ENCODE measurements at places on chromosomes 13 and 19.

DNA sequence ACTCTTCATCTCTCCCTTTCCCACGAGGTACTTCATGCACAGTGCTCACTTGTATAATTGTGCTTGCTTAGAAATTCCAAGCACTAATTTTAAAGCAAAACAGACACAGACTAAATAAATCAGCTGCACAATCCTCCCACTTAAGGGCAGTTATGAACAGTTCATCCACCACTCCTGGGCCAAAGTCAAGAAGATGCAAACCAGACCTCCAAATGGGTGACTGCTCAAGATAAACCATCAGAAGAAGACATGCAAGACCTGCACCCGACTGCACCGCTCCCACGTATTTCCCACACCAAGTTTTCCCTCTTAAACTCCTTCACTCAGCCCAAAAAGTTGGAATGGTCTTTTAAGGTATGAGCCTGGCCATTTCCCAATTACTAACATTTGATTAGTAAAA is 19.9 kb downstream of the ZNF235 start:
- DNase-seq, result no peak

GRCh38 chr13:55155046-55155445 is 1985.7 kb upstream of the PRR20A start:
- DNase-seq, result no peak

GRCh38 chr13:73521985-73522524 is 463.2 kb downstream of the KLF5 start:
- DNase-seq, result no peak

DNA sequence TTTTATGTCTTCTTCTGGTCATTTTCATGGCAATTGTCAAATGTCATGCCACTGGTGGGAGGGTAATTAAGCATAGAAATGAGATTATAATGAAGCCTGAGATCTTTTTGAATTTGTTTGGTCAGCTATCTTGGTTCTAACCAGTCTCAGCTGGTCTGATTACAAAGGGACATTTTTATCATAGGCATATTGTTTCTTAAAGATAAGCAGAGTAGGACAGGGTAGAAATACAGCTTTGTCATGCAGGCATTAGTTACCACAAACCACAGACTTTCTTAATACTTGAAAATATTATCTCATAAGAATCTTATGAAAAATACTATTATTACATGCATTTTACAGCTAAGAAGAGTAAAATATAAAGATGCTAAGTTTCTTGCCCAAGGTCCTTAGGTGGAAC is 1761.5 kb downstream of the PCDH9 start:
- no peak for DNase-seq

GRCh38 chr19:13396250-13397080 is 109.8 kb downstream of the CACNA1A start:
- no peak for DNase-seq

- no peak for DNase-seq
These were observed 4.2 kb upstream of the CERS4 start for GRCh38 chr19:8204961-8205360.

GRCh38 chr13:26599403-26599802 is 41.9 kb downstream of the WASF3 start:
- DNase-seq, result no peak

- no peak for DNase-seq
These were observed at the start of gene PPP1R12C for GRCh38 chr19:55116859-55117662. TSS of gene PPP1R12C (minus strand) at chr19:55117637. CDS start at chr19:55117543, 94 bp downstream.

DNA sequence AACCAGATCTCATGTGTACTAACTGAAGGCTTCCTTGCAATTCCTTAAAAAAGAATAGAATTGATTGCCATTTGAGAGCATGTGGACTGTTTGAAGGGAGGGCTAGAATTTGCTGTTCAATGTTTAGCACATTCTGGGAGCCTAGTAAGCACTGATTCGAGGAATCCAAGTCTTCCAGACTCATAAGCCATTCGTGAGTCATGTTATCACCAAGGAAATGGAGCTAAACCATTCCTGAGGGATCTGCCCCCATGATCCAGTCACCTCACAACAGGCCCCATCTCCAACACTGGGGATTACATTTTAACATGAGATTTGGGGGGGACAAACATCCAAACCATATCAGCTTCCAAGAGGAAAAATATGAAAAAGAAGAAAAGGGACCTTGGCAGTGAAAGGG is 276.4 kb downstream of the KCNRG start:
- DNase-seq, result no peak

DNA sequence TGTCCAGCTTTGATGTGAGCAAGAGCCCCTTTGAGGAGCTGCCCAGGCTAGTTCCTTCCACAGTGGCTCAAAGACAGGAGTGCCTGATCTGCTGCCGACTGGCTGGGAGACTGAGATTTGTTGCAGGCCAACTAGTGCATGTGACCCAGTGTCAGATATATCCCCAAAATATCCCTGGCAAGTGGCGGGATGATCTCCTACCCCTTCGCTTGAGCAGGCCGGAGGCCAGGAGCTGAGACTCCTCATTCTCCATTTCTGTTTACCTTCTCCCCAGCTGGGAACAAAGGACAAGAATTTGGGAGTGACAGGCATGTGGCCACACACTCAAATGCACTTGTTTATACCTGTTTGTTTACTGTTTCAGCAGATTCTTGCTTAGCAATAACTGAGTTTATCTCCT is 37.1 kb upstream of the XPO4 start:
- DNase-seq, result no peak

DNA sequence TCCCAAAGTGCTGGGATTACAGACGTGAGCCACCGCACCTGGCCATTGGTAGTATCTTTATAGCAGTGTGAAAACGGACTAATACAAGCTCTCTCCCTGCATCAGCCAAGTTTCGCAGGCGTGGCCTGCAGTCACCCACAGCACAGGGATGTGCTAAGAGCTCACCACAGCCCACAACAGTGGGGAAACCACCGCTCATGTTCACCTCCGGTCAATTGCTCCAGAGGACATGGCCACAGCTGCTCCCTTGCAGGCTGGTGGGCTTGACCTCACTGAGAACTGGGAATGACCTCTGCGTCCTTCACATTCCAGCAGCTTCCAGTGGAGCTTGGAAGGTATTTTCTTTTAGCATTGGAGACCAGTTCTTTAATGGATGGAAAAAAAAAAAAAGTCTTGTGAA is 156.4 kb downstream of the KCTD15 start:
- no peak for DNase-seq

GRCh38 chr19:42216653-42217519 is 591 bp downstream of the DEDD2 start:
- no peak for DNase-seq

- DNase-seq, result no peak
These were observed 643 bp downstream of the SLC7A1 start for GRCh38 chr13:29594710-29595379.

GRCh38 chr13:32951580-32951979 is 64.6 kb upstream of the KL start:
- DNase-seq, result no peak

- no peak for DNase-seq
These were observed 9.0 kb downstream of the GCDH start for GRCh38 chr19:12899891-12900518.

GRCh38 chr19:47075941-47076340 is 27.5 kb upstream of the TMEM160 start:
- no peak for DNase-seq

GRCh38 chr13:90547272-90547790 is 800.2 kb upstream of the MIR17HG start:
- no peak for DNase-seq

DNA sequence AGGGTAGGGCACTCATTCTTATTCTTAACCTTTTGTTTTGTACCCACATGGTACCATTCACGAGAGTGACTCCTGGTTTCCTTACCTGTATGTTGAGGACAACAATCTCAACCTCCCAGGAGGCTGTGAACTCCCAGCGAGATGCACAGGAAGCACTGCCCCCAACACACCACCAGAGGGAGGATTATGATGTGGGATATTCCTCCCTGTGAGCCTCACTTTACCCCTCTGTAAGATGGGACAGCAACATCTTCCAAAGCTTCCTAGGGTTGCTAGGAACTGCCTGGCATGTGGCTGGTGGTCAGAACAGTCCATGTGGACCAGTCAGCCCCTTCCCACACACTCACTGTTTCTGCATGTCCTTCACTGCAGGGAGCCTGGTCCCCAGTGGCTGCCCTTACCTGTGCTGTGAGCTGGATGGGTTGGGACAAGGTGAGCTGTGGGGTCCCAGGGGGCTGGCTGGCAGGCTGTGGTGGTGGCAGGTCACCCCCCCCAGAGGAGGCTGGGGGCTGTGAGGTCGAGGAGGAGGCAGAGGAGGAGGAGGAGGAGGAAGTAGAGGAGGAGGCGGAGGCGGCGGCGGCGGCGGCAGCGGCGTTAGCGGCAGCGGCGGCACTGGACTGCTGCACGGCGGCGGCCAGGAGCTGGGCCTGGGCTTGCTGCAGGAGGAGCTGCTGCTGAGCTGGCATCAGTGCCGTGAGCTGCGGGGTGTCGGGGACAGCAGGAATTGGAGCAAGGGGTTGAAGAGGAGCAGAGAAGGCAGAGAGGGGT is 15.8 kb downstream of the POU2F2 start:
- no peak for DNase-seq

- DNase-seq, result no peak
These were observed 19.1 kb upstream of the ZNF260 start for GRCh38 chr19:36547001-36547732.

GRCh38 chr13:75422028-75422427 is 59.9 kb downstream of the TBC1D4 start:
- no peak for DNase-seq

All from cortex of kidney (tissue), 1 donor.